ENCODE measurements at places on chromosomes 2 and 18. TPM values are rescaled to one million over a fixed set of nuclear protein-coding genes. Genes with fewer than 3 reads are reported as not detected.

GRCh38 chr2:22798386-22798785 is 586.6 kb upstream of the KLHL29 start:
- DNase-seq, result no peak

- no peak for DNase-seq
These were observed 4.7 kb upstream of the ITSN2 start for GRCh38 chr2:24365051-24365450.

DNA sequence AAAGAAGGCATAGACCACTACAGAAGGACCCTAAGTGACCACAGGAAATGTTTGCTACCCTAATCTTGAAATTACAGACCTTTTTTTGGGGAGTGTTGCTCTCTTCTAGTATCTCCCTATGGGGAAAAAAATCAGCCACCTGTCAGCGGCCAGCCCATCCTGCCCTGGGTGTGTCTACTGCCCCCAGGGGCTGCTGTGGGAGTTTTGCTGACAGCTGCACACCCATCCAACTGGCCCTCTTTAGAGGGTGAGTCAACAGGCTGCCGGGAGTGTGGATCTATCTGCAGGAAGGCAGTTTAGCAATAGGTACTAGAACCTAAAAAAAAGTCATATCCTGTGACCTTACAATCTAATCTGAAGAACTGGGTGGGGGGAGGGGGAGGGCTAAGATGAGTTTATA is 796 bp upstream of the DYSF start:
- DNase-seq, result no peak

DNA sequence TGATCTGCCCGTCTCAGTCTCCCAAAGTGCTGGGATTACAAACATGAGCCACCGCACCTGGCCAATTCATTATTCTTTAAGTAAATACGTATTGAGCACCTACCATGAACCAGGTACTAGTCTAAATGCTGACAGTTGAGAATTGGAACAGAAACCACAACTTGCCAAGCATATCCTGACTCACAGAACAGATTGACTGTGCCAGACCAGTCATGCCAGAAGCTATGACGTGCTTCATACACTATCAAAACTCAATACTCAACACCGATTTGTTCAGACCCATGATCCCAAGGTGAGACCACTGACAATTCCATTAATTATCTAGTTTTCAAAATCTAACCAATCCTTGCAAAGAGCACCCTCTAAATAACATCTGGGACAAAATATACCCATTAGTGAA is 148.6 kb downstream of the B3GNT2 start:
- DNase-seq, result no peak

DNA sequence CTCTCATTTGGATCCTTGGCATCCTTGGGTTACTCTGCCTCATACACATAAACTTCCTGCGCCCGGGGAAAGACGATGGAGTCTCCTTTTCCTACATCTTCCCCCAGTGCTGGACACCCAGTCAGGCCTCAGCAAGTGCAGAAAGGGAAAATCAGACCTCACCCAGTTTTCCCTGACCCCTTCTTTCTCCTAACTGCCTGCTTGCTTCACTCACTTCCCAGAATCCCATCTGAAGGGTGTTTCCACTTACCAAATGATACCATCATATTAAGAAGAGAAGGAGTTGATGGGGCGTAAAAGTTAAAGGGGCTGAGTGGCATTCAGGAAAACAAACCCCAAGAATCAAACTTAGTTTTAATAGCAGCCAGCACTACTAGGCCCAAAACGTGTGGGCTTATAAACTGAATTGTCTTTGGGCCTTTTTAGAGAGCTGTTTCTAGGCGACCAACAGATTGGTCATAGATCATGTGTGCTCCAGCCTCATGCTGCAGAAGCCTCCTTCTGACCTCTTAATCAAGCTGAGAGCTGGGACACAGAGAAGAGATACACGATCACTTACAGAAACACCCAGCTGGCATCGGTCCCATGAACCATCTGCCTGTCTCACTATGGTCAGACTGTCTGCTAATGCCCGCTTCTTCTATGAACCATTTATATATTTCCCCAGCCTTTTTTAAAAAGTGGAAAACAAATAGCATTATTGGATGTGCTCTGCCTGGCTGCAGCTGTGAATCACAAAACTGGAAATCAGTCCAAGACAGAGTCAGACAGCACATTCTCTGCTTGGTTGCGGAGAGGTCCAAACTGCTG is 165.7 kb upstream of the SLC14A2 start:
- no peak for DNase-seq

DNA sequence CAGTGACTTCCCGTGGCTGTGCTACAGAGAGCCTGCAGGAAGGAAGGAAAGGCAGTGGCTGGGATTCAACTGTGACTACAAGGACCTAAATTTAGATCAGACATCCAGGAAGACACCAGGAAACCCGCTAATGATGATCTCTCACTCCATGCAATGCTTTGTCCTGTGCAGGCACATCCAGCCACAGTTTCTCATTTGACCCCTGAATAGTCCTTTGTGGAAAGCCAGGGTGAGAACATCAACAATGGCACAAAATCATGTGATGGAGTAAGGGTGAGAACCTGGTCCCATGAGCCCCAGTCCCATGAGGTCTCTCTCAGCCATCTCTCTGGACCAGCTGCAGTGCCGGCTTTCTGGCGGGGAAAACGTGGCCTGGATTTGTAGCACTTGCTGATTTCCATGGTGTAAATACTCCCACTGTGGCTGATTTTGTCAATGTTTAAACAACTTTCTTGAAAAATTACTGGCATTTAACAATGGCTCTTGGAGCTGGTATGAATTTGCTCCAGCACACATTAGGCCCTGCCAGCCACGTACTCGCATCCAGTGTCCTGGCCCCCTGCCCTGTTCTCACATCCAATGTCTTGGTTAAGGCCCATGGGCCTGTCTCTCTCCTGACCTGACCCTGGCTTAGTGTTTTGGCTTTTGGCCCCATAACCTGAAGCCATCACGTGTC is 159.0 kb upstream of the HAAO start:
- no peak for DNase-seq

DNA sequence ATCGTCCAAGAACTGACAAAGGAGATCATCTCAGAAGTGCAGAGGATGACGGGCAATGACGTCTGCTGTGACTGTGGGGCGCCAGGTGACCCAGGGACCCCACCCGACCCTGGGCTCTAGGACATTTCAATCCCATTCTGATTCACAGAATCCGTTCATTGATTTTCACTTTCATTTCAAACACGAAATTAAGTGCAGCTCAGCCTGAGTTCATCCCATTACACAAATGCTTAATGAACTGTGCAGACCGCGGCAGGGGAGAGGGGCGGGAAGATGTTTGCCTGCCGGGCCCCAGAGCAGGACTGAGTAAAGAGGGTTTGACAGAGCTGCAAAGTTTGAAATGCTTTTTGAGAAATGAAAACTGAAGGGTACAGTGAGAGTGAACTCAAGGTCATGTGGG is 67.1 kb downstream of the ITGB1BP1 start:
- no peak for DNase-seq

DNA sequence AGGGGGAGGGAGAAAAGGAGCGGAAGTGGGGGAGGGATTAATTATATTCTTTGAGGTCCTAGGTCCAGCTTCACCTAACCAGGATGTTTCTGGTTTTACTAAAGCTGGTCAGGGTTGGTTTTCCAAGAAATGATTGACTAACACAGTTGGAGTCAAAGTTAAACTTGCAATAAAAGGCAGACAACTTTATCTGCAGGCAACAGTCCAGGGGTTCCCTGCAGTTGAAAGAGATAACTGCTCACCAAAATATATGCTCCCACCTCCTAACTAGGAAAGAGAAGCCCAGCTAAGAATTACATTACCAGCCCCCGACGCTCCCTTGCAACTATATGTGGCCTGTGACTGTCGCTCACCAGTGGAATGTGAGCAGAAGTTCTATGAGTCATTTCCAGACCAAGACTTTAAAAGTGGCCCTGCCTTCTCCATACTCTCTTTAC is 140.0 kb upstream of the PKDCC start:
- no peak for DNase-seq

DNA sequence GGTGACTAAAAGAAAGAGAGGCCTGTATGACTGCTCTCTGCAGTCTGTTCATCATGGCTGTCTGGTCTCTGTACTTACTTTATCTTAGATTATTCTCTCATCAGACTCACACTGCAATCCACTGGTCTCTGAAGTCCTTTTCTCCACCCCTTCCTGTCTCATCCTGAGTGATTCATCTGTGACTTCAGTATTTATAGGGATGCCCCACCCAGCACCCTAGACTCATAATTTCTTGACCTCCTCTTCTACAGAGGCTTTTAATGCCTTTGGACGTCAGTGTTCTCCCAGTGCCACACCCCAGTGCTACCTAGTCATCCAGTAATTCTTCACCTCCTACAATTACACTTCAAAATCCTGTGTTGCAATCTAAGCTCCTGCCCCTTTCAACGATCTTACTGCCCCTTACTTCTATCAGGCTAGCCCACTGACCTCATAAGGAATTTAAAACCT is 14.9 kb upstream of the ITPRID2 start:
- no peak for DNase-seq

GRCh38 chr2:68368654-68369336 is 3.7 kb downstream of the PLEK start:
- DNase-seq, result no peak

- no peak for DNase-seq
These were observed 299.5 kb downstream of the CCDC102B start for GRCh38 chr18:69097349-69097748.

GRCh38 chr2:42230891-42231290 is 61.7 kb downstream of the EML4 start:
- no peak for DNase-seq

- DNase-seq, result no peak
These were observed 84.0 kb downstream of the MSH2 start for GRCh38 chr2:47486841-47487497.

- no peak for DNase-seq
These were observed 797 bp downstream of the ANO7 start for GRCh38 chr2:241189093-241189855.

GRCh38 chr2:18749912-18750526 is 160.7 kb upstream of the NT5C1B start:
- DNase-seq, result peak; percentile 65

- no peak for DNase-seq
These were observed 43.0 kb downstream of the LRATD1 start for GRCh38 chr2:14675489-14675888.

- DNase-seq, result no peak
These were observed 121.3 kb downstream of the GREB1L start for GRCh38 chr18:21363348-21363747.

- no peak for DNase-seq
These were observed 52.0 kb downstream of the LYPD1 start for GRCh38 chr2:132617989-132618388.

Gene FSIP2
- 0.04 TPM for total RNA-seq

Gene C1QL2
- not detected for total RNA-seq

Gene AGXT
- 41.9 TPM for total RNA-seq

Gene ABHD3
- total RNA-seq, result 32.1 TPM

Gene ANKRD30BL
- total RNA-seq, result not detected

Gene FAM237A
- total RNA-seq, result not detected
